Pancreas (tissue), 10 donors: ENCODE measurements at places on chromosomes 6 and 20. TPM values are rescaled to one million over a fixed set of nuclear protein-coding genes. Genes with fewer than 3 reads are reported as not detected.

- DNase-seq = no peak
Observed at GRCh38 chr6:93165850-93166430, 253.4 kb downstream of the EPHA7 start.

- DNase-seq = no peak
Observed at GRCh38 chr20:8254911-8255582, 123.0 kb downstream of the PLCB1 start.

GRCh38 chr6:105880030-105880492, 206.1 kb upstream of the PRDM1 start:
- no peak for DNase-seq

DNA sequence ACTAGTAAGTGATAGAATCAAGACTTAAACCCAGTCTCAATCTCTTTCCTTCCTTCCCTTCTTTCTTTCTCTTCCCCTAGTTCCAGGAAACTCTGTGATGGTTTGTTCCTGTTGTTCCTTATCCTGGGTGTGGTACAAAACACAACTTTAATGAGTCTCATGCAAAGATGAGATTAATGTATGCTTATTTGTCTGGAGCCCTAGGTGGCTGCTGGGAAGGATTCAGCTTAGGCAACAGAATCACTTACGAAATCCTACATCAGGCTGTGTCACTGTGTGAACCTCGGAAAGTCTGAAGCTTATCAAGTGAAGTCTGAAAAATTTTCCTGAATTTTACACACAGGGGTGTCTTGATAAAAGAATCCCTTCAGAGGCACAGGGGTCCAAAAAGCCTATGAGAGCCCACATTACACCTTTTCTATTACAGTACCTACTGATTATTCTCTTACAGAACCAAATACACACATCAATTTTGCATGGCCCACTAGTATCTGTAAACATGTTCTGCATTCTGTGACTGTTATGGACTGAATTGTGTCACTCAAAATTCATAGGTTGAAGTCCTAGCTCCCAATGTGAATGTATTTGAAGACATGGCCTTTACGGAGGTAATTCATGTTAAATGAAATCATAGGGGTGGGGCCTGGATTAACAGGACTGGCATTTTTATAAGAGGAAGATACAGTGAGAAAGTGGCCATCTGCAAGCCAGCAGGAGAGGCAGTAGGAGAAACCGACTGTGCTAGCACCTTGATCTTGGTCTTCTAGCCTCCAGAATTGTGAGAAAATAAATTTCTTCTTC, 144.7 kb downstream of the MYB start:
- DNase-seq = no peak

- DNase-seq = no peak
Observed at GRCh38 chr20:24720957-24721356, 228.1 kb upstream of the CST7 start.

DNA sequence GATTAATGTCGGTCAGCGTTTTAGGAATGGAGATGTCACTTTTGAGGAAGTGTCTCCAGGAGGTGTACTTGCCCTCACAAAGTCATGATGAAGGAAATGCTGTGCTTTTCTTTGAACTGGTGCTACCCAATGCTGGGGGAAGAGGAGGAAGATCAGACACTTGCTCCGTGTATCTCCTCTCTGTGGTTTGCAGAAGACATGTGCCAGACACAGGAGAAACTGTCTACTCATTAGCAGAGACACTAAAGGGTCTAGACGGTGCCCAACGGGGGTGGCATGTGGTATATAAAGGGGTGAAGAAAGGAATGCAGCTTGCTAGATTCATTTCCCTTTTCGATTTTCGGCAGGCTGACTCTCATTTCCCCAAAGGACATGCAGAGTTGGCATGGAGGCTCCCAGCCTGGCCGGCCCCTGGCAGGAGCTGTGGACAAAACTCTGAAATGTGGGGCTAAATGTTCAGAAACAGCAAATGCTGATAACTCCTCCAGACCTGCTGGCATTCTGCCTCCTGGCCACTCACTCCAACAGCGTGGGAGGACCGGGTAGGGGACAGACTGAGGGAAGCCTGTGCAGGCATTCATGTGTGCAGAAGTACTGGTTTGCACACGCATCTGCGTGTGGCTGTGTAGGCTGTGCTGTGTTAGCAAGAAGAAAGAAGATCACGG, 59.6 kb upstream of the QKI start:
- DNase-seq = no peak

DNA sequence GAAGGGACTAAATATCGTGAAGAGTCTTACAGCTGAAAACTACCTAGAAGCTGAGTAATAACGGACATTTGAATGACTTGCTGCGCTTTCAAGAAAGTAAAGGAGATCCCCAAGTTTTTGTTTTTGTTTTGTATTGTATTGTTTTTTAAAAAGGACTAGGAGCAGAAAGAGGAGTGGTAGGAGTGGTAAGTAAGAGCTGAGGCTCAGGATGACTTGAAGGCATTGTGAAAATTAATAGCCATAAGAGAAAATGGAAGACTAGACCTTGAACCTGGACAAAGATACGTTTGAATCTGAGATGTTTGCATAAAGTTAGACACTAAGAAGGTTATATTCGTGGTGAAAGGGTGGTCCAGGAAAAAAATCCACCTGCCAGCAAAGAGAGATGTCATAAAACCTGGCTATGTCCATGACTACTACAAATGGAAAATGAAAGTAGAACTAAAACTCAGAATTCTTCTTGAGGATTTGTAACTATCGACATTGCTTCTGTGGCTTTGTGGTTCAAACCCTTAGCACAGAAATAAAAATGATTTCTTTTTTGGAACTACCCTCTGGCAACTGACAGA, 824.8 kb upstream of the FLRT3 start:
- DNase-seq = no peak

GRCh38 chr6:100057941-100058340, 63.9 kb upstream of the MCHR2 start:
- DNase-seq = no peak

GRCh38 chr6:35494161-35494563, 2.7 kb downstream of the TEAD3 start:
- DNase-seq = no peak

DNA sequence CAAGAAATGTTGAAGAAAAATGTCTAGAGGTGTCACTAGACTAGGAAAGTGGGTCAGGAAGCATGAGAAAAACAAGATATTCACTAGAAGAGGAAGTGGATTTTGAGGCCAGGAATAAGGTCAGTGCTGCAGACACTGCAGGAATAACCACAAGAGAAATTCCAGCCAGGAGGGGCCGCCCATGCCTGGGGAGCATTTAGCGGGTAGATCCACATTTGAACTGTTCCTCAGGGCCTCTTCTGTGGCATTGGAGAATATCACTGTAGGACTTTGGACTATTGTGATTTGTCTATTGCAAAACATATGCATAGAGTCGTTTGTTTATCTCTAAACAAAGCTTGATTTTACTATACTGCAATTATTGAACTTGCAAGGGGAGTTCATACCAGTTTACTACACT, 49.6 kb upstream of the CCDC28A start:
- DNase-seq = no peak

DNA sequence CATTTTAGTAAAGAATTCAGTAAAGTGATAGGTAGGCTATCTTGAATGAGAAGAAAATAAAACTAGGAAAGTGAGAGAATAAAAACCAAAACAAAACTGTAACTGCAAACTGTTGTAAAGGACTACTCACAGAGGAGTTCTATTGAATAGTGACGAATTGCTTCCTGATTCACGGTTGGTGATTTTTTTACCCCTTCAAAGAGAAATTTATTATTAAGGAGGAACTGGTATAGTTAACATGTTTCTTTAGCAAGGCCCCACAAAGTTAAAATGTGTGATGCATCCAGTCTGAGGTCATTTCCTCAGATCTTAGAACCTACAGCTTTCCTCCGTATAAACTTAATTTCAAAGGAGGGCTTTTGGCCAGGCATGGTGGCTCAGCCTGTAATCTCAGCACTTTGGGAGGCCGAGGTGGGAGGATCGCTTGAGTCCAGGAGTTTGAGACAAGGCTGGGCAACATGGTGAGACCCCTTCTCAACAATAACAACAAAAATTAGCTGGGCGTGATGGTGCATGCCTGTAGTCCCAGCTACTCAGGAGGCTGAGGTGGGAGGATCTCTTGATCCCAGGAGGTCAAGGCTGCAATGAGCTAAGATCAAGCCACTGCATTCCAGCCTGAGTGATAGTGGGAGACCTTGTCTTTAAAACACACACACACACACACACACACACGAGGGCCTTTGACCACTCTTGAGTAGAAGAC, 8.3 kb downstream of the PRDM1 start:
- DNase-seq = no peak

DNA sequence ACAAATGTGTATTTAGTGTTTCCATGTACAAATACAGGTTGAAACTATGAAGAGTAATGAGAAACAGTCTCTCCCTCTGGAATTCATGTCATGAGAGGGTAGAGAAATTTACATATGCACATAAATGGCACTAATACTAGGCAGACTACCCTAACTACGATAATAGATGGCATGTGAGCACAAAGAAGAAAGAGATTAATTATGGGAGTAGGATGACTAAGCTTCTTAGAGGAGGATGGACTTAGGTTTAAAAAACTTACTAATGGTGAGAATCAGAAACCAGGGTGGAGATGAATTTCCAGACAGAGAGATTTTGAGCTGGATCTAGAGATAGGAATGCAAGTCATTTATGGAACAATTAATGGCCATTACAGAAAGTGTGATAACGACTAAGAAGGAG, 225.3 kb upstream of the HTR1E start:
- DNase-seq = no peak

DNA sequence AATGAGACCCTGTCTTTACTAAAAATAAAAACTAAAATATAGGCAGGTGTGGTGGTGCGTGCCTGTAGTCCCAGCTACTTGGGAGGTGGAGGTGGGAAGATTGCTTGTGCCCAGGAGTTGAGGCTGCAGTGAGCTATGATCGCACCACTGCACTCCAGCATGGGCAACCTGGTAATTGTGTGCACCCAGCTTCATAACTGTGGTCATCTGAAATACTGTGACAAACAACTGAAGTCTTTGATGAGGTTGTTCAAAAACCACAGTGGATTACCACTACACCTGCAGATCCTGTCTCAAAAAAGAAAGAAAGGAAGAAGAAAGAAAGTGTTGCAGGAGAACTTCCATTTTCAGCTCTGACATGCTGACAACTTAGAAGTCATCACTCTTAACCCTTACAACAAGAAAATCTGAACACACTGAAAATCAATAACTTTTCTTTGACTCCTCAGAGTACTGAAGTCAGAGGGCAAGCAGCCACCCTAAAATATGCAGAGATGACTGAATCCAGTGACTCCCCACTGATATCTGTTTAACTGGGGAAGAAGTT, 13.8 kb upstream of the ZBP1 start:
- no peak for DNase-seq

GRCh38 chr6:7112741-7113313, 5.1 kb downstream of the RREB1 start:
- no peak for DNase-seq

GRCh38 chr6:50862176-50862575, 43.5 kb downstream of the TFAP2B start:
- DNase-seq = no peak

DNA sequence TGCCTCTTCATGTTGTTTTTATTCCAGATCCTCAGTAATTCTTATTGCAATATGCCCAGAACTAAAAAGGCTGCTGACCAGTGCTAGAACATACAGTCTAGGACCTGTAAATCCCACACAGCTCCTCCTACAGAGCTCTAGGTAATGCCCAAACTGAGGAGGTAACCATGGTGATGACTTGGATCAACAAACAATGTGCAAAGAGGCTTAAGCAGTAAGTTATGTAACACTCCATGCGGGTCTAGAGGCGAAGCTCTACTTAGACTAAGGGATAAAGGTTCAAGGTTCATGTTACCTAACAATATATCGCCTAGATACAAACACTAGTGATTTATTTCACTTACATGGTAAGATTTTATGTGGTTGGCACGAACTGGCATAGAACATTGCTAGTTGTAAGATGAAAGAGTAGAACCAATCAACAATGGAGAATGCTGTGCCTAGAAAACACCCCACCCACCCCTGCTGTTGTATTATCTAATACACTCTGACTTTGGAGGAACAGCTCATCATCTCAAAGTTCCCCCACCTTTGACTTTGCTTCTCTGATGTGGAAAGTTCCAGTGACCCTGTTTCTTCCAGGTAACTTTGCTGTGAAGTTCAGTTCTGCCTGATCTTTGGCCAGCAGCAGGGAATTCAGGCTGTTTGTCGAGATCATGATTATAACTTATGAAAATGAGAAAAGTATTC, 242.4 kb downstream of the ALDH8A1 start:
- no peak for DNase-seq

DNA sequence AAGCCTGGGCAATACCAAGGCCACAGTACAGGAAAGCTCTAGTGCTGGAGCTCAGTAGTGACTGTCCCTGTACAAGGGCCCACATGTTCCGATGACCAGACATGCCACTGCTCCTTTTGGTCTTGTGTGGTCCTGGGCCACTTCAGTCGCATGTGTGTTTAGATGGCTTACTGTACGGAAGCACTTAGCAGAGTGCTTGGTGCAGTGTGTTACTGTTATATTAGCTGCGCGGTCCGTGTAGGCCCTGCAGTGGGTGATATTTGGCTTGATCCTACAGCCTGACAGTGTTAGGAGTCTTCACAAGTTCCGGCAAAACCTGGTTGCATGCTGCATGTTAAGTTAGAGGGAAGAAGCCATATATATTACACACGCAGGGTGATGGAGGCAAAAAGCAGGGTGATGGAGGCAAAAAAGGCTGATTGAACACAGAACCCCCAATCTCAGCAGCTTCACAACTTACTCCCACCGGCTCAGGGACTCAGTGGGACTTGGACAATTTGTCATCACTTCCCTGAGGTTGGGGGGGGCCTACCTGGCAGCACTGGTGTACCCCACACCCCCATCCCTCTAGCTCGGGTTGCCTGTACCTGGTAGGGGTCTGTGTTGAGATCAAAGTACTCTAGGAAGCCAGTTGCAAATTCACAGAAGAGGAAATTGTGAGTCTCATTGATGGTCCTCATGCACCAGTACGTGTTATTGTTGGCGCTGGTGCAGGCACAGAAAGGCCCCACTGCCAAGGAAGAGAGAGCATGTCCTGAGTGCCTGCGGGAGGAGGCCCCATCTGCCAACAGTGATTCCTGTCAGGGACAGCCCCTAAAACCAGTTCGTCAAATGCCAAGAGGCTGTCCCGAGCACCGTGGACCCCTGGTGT, 122.6 kb downstream of the SULF2 start:
- no peak for DNase-seq

DNA sequence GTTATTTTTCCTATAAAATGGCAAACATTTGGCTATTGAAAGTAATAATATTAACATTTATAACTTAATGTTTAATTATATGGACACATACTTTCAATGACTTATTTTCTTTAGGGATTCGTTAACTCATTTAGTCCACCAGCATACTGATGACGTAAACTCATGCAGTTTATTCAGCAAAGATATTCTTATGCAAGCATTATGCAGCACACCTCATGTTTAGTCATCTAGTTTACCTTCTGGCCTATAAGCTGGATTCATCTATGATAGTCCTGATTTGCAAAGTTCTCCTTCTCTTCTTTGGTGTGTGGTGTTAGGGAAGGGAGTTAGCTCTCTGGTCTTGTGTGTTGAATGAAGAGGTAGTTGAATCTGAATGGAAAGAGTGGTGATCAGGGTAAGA, 60.0 kb downstream of the OR2J2 start:
- DNase-seq = no peak

GRCh38 chr20:53869466-53870258, 200.7 kb downstream of the BCAS1 start:
- DNase-seq = no peak

Gene SLC4A11
- total RNA-seq = 0.14 TPM

Gene HTR1E
- not detected for total RNA-seq

Gene KIAA0408
- total RNA-seq = 1.2 TPM

Gene HEY2
- total RNA-seq = 2.4 TPM

Gene TP53TG5
- total RNA-seq = 0.44 TPM

Gene TRIM10
- total RNA-seq = 0.03 TPM

Gene SLC35D3
- total RNA-seq = not detected

Gene PAX1
- not detected for total RNA-seq
